ENCODE measurements at places on chromosomes 3 and 15.

- no peak for DNase-seq
- H3K27ac ChIP-seq, result no peak overlapping the region
- H3K4me3 ChIP-seq, result no peak overlapping the region
- H3K27me3 ChIP-seq, result no peaks in the 10 kb centered on the region
Measured at GRCh38 chr15:92050220-92050898, 196.9 kb downstream of the SLCO3A1 start.

GRCh38 chr3:195753581-195753980 lies 32.8 kb downstream of the MUC20 start:
- H3K27ac ChIP-seq, result no peak overlapping the region
- H3K4me3 ChIP-seq, result no peak overlapping the region
- peaks cover 7% of the 10 kb centered on the region for H3K27me3 ChIP-seq
- H3K36me3 ChIP-seq, result no peaks in the 10 kb centered on the region
- no peak for DNase-seq
- peaks cover 5% of the 10 kb centered on the region for H3K4me1 ChIP-seq

DNA sequence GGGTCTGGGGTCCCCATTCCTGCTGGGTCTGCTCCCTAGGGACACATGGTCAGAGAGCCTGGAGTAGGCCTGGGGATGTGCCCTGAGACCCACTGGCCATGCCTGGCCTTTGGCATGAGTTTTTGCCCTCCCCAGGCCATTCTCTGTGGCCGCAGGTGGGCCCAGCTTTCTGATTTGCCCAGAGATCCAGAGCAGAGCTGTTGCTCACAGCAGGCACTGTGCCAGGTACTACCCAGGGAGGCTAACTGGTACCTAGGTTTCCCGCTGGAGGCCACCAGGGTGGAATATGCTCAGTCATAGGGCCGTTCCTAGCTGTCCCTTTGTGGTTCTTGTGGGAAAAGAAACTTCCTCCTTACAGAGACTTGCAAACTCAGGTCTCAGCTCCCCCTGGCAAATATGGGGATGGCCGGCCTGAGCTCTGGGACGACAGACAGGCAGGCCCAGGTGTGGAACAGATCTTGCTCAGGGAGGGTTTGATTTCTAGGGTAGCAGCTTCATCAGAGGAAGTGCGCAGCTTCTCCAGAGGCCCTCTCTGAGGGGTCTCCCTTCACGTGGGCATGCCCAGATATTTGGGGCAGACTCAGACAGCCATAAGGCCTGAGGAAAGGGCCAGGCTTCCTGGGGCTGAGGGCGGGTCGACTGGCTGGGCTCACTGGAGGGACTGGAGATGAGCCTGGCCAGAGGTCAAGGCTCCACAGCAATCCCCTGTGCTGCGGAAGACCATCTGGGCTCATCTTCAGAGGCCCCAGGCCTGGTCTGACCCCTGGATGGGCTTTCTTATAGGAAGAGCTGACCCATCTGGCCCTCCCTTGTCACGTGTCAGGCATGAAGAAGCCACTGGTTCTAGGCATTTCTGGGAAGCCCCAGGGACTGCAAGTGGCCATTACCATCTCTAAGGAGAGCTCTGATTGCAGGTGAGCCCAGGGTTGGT lies 28.0 kb downstream of the ACAA1 start:
- H3K36me3 ChIP-seq, result peaks cover 10% of the 10 kb centered on the region
- H3K27me3 ChIP-seq, result no peaks in the 10 kb centered on the region
- H3K27ac ChIP-seq, result no peak overlapping the region
- H3K4me1 ChIP-seq, result no peaks in the 10 kb centered on the region

GRCh38 chr3:115681736-115682135 lies 58.4 kb downstream of the GAP43 start:
- H3K27ac ChIP-seq, result no peak overlapping the region
- no peaks in the 10 kb centered on the region for H3K27me3 ChIP-seq
- 0 out of 2 replicates have a peak, but pooled peaks cover 2% of the 10 kb centered on the region for H3K36me3 ChIP-seq
- DNase-seq, result no peak
- H3K4me3 ChIP-seq, result no peak overlapping the region

DNA sequence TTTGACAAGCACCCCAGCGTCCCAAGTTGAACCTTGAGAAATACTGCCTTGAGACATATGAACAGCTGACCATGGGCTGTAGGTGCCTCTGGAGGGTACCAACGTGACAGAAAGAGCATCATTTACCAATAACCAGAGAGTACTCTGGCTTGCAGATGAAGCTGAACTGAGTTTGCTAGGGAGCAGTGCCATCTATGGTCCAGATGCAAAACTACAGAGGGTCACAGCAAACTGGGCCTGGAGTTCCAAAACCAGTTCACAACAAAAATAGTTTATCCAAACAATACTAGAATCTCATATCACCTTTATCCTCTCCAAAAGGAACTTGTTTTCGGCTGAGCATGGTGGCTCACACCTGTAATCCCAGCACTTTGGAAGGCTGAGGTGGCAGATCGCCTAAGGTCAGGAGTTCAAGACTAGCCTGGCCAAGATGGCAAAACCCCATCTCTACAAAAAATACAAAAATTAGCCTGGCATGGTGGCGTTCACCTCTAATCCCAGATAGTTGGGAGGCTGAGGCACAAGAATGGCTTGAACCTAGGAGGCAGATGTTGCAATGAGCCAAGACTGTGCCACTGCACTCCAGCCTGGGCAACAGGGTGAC lies 69.3 kb downstream of the CHAC1 start:
- H3K27me3 ChIP-seq, result no peaks in the 10 kb centered on the region
- peak; percentile 56 for DNase-seq
- no peak overlapping the region for H3K27ac ChIP-seq

DNA sequence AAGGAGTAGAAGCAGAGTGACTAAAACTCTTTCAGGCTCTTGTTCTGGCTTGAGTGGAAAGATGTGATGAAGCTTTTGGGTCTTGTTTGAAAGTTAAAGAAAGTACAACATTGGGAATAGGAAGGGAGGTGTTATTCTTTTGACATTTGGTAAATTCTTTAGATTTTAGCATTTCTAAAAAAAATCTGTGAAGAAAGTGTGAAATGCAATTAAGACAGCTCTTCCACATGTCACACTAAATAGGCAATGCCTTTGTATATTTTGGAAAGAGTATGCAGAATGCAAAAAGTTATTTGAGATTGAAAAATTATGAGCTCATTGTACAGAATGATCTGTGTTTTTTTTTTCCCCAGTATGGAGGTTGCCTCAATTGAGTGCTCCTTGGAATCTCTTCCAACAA lies 532.2 kb upstream of the DPPA4 start:
- H3K4me3 ChIP-seq, result no peak overlapping the region
- no peaks in the 10 kb centered on the region for H3K27me3 ChIP-seq
- DNase-seq, result no peak
- H3K36me3 ChIP-seq, result 0 out of 2 replicates have a peak, but pooled peaks cover under 1% of the 10 kb centered on the region
- peaks cover 7% of the 10 kb centered on the region for H3K4me1 ChIP-seq

GRCh38 chr15:92683511-92683834 lies 27.9 kb upstream of the FAM174B start:
- DNase-seq, result peak; percentile 66
- no peak overlapping the region for H3K4me3 ChIP-seq
- H3K27ac ChIP-seq, result no peak overlapping the region

GRCh38 chr15:57308170-57308545 lies 68.1 kb upstream of the CGNL1 start:
- H3K27ac ChIP-seq, result no peak overlapping the region
- H3K36me3 ChIP-seq, result no peaks in the 10 kb centered on the region
- peaks cover 23% of the 10 kb centered on the region for H3K4me1 ChIP-seq
- no peaks in the 10 kb centered on the region for H3K27me3 ChIP-seq

DNA sequence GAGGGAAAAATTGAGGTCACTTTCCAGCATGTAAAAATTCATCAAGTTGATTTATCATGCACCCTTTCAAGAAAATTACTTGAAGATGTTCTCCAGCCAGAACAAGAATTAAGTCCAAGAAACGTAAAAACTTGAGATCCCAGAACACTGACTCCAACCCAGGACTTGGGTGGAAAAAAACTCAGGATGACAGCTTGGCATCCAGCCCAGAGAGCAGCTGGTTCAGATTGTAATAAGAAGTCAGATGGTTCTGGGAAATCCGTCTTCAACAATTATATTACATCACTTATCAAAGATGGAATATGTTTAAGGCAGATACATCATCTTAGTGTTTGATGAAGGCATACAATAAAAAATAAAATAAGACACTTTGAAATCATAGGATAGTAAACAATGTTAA lies 23.0 kb upstream of the DNAJC13 start:
- peaks cover 14% of the 10 kb centered on the region for H3K4me1 ChIP-seq
- DNase-seq, result no peak
- H3K4me3 ChIP-seq, result no peak overlapping the region
- H3K27ac ChIP-seq, result 0 out of 2 replicates have a peak overlapping the region, but pooled peaks have one; percentile 14
- peaks cover 16% of the 10 kb centered on the region for H3K36me3 ChIP-seq
- no peaks in the 10 kb centered on the region for H3K27me3 ChIP-seq

DNA sequence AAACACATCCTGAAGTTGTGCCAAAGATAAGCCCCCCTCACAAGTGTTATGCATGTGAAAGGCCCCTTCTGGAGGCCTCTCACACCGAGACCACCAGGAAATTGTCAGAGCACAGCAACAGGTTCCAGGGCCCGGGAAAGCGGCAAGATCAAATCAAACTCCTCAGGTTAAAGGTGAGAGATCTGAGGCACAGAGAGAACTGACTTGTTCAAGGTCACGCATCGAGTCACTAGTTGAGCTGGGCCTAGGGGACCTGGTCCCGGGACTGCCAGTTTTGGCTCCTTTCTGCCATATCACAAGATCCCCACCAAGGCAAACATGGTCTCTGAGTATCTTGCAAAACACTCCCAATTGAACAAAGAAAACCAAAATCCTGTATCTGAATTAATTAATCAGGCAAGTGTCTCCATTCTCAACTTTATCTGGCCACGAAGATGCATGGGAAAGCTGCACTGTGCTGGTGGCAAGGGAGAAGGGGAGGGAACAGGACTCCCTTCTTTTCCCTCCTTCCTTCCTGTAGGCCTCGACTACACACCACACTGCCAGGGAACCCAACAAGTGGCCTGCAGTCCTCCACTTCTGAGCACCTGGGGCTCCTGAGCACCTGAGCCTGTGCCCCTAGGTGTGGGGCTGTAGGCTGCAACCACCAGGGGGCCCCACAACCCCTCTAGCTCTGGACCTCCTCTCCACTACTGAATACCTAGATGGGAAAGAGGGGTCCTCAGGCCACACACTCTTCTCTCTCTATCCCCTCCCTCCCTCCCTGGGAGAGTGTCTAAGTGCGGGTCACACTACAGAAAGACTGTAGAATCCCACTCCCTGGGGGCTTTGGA lies 37.3 kb downstream of the ANP32A start:
- peaks cover 37% of the 10 kb centered on the region for H3K4me1 ChIP-seq
- DNase-seq, result peak; percentile 77
- no peaks in the 10 kb centered on the region for H3K27me3 ChIP-seq
- H3K27ac ChIP-seq, result peak overlapping the region; percentile 83

DNA sequence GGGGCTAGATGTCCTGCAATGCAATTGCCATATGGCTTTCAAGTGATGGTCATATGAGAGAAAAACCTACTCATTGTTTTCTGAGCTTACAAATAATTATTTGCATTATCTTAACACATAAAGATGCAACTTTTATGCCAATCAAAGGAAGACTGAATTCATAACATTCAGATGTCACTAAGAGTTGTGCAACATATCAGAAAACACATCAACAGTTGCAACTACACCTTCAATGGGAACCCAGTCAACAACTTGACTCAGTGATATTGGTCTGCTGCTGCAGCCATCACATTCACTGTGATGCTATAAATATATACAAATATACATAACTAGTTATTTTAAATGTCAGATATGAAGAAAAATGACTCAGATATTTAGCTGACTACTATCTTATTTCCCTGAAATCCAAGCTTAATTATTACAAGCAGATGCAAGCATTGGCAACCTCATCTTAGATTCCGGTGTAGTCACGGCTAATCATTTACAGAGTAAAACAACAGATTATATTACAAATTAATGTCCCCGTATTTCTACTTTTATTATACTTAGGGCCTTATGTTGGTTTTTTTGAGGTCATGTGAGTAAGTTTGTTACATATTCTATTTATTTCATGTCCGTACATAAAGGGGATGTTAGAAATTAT lies 23.7 kb downstream of the CNTN3 start:
- no peak overlapping the region for H3K27ac ChIP-seq
- no peak for DNase-seq
- no peaks in the 10 kb centered on the region for H3K27me3 ChIP-seq
- no peak overlapping the region for H3K4me3 ChIP-seq
- no peaks in the 10 kb centered on the region for H3K4me1 ChIP-seq
- no peaks in the 10 kb centered on the region for H3K36me3 ChIP-seq

GRCh38 chr3:4320096-4320911 lies 17.1 kb downstream of the SETMAR start:
- H3K4me1 ChIP-seq, result peaks cover 13% of the 10 kb centered on the region
- no peak overlapping the region for H3K27ac ChIP-seq
- no peaks in the 10 kb centered on the region for H3K27me3 ChIP-seq
- peaks cover 12% of the 10 kb centered on the region for H3K36me3 ChIP-seq

All from WTC11 (cell line).